Sciatic nerve (tissue), 2 donors: ENCODE measurements at places on chromosomes 2 and 18. TPM values are rescaled to one million over a fixed set of nuclear protein-coding genes. Genes with fewer than 3 reads are reported as not detected.

DNA sequence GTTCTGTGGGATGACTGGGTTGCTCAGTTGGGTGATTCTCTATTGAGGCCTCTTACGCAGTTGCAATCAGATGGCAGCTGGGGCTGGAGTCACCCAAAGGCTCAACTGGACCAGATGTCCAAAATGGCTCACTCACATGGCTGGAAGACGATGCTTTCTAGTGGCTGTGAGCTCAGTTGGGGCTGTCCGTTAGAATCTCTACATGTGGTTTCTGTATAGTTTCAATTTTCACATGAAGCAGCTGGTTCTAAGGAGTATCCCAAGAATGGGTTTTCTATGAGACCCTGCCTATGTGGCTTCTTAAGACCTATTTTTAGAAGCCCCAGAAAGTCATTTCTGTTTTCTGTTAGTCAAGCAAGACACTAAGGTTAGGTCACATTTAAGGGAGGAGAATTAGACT is 4.4 kb downstream of the XRCC5 start:
- no peak for DNase-seq

The MBD1 gene
- 63.9 TPM for total RNA-seq

- no peak for DNase-seq
These were observed 7.7 kb upstream of the ICOS start for GRCh38 chr2:203928849-203929248.

DNA sequence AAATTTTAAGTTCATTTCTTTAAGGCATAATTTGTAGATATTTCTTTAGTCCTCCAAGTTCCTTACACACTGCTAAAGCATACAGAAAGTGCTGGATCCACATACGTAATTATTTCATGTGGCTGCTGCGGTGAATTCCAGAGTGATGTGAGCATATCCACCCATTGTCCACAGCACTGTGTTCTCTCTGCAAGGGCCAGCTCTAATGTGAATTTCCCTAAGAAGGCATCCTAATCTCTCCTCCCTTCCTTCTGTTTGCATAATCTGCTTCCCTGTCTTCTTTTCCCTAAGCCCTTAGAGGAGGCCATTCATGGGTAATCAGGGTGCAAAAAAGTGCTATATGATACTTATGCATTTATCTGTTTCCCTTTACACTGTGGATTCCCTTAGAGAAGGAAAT is 57.2 kb downstream of the COBLL1 start:
- no peak for DNase-seq

The CDH19 gene
- 160 TPM for total RNA-seq

The SERPINB11 gene
- total RNA-seq: not detected

DNA sequence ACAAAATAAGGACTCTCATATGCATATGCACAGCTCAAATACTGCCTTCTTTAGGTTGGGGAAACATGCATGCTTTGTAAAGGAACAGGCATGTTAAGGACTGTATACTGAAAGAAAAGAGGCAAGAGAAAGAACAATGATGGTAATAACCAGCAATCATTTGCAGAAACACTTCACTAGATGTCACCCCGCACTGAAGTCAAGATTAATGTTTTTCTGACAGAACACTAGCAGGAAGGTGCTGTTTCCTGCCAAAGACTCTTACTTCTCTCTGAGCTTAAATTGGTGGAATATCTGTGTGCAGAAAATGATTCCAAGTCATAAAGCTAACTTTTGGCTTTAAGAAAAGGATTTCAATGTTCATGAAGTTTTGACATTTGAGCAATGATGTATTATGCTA is 19.3 kb upstream of the CSRNP3 start:
- no peak for DNase-seq

DNA sequence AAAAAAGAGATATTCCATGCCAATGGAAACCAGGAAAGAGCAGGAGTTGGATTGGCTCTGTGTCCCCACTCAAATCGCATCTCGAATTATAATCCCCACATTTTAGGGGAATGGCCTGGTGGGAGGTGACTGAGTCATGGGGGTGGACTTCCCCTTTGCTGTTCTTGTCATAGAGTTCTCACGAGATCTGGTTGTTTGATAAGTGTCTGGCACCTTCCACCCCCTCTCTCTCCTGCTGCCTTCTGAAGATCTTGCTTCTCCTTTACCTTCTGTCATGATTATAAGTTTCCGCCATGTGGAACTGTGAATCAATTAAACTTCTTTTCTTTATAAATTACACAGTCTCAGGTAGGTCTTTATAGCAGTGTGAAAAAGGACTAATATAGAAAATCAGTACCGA is 355.6 kb downstream of the NBAS start:
- DNase-seq: no peak

The PLGLB1 gene
- 8.9 TPM for total RNA-seq
